ENCODE measurements at places on chromosomes 11 and 22.

- no peak for DNase-seq
These were observed 43.3 kb downstream of the FBXO7 start for GRCh38 chr22:32517921-32518320.

GRCh38 chr11:123451183-123451781, 21.2 kb downstream of the GRAMD1B start:
- no peak for DNase-seq

- no peak for DNase-seq
These were observed 622.7 kb downstream of the METTL15 start for GRCh38 chr11:28730889-28731288.

- DNase-seq, result no peak
These were observed 63.3 kb downstream of the SYT9 start for GRCh38 chr11:7314811-7315604.

DNA sequence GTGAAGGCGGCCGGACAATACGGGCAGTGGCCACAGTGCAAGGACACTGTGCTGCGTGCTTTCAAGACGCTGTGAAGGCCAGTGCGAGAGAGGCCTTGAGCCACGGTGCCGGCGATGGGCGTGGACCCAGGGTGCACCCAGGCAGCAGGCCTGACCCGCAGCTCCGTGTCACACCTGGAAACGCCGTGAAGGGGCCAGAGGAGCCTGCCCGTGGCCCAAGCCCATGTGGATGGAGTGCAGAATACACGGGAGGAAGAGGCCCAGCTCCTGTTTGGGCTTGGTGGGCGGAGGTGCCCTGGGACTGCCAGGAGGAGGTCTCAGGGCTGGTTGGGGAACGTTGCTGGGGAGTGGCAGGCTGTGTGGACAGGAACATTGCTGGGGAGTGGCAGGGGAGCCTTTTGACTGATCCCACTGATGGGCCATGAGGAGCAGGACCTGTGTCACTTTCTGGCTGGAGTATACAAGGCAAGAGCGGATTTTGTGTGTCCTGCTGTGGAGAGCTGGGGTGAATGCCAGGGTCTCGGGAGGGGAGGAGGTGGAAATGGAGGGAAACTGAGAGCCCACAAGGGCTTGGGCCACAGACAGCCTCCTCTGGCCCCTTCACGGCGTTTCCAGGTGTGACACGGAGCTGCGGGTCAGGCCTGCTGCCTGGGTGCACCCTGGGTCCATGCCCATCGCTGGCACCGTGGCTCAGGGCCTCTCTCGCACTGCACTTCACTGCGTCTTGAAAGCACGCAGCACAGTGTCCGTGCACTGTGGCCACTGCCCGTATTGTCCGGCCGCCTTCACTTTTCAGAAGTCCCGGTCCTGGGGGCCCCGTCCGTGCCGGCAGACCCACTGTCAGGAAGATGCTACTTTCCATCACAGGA, 925.4 kb downstream of the BRD1 start:
- no peak for DNase-seq

DNA sequence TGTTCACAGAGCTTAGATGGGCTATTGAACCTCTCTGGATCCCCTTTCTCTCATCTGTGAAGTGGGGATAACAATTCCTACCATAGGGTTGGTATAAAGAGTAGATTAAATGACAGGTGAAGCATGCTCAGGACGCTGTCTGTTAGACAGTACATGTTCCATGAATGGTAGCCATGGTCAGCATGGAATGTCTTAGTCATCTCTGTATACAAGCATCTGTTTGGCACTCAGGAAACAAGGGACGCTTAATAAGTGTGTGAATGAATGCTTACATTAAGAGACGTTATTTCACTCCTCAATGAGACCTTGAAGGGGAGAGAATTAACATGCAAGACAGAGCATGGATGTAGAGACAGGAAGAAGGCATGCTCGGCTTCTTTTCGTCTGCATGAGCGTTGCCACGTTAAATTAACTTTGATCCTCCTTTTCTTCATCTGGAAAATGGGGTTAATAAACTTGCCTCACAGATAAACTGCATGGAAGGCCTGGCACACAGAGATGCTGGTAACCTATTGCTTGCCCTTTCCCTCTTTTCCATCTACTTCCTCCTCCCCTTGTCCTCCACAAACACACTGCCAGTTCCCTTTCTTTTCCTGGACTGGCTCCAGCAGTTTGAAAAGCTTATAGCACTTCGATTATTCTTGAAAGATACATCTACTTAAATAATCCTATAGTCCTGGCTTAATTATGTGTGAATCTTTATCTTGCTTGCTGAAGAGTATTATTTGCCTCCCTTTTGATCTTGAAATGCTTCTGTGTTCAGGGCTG, 267.2 kb upstream of the MTNR1B start:
- DNase-seq, result no peak

- no peak for DNase-seq
These were observed 181.4 kb downstream of the BCR start for GRCh38 chr22:23361676-23362075.

GRCh38 chr11:62146476-62147200, 22.8 kb downstream of the INCENP start:
- DNase-seq, result no peak
